ENCODE measurements at places on chromosomes 2 and 18.

GRCh38 chr2:202115479-202115971 is 42.5 kb downstream of the KIAA2012 start:
- no peak for DNase-seq

GRCh38 chr18:23706971-23707640 is 17.9 kb downstream of the LAMA3 start:
- DNase-seq = no peak

- DNase-seq = no peak
These were observed at the start of gene PSMA8 for GRCh38 chr18:26133652-26134051. Gene PSMA8 (plus strand): TSS chr18:26133869. CDS start chr18:26133966, 97 bp downstream.

DNA sequence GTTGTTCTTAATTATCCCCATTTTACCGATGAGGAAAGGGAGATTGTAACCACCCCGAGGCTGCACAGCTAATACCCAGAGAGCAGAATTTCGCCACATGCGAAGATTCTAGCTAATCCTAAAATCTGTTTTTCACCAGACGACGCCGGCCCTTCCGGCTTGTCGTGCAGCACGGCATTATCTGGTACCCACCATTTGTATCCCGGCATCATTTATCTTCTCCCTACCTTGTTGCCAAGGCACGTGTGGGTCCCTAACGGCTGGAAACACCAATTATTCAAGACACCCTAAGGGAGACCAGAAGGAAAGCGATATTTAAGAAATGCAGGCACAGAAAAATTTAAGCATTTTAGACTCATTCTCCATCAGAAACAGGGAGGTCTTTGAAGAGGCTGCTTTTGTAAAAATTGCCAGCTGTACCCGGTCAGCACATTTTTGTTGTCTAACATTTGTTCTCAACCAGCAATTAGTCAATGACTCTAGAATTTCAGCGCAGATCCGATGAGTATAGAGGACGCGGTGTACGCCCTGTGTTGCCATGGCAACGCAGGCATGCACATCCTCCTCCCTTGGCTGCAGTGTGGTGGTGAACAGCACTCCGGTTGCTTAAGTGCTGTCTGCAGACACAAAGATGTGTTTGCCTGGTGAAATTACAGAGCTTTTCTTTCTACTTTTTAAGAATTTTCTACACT is 111.6 kb downstream of the AGAP1 start:
- peak; percentile 26 for DNase-seq

GRCh38 chr18:50622865-50623393 is 63.0 kb downstream of the MAPK4 start:
- DNase-seq = no peak

DNA sequence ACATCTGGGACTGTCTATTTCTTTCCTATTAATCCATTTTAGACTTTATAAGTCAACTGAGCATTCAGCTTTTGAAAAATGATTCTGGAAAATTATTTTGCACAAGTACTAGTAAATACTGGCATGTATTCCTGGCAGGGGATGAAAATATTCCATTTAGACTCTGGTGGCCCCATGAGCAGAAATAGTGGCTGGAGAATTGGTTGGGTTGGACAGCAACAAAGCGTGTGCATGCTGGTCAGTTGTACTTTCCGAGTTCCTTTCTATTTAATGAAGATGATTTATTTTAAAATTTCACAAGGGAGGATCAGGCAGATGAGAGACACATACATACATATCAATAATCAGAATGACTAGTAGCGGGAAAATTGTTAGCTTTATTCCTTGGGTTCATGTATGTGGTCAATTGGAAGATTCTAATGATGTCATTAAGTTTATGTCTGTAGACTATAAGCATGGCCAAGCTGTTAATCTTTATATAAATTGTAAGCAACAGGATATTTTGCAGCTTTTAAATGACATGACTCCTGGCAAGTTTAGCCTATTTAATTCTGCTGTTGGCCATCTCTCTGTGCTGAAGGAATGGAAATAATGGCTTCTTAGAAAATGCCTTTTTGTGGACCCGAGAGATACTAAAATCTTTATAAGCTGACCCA is 541.6 kb downstream of the SLC4A3 start:
- DNase-seq = no peak

Data from HS-27A (cell line).